GM23248 (cell line): ENCODE measurements at places on chromosomes 4 and X. TPM values are rescaled to one million over a fixed set of nuclear protein-coding genes. Genes with fewer than 3 reads are reported as not detected.

- DNase-seq: no peak
Observed at GRCh38 chr4:80143307-80143679, 54.0 kb upstream of the PRDM8 start.

- DNase-seq: no peak
Observed at GRCh38 chrX:136687457-136687856, 39.5 kb downstream of the CD40LG start.

GRCh38 chr4:80035336-80035735 lies 37.7 kb downstream of the ANTXR2 start:
- DNase-seq: no peak

DNA sequence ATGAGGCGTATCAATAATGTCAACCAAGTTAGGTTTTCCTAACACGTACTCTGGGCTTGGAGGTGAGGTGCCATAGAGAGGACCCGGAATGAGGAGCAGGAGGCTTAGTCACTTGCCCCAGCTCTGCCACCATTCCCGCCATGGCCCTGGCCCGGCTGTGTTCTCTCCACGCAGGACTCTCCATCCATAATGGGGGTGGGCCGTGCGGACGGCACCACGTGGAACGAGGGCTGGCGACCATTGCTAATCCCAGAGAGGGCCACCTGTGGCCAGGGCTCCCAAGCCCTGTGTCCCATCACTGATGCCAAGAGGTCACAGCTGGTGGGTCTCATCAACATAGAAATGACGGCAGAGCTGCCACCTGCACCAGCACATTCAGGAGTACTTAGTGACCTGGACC lies 76.4 kb downstream of the JAKMIP1 start:
- DNase-seq: no peak

- DNase-seq: no peak
Observed at GRCh38 chr4:13543032-13543838, 1.1 kb downstream of the NKX3-2 start.

DNA sequence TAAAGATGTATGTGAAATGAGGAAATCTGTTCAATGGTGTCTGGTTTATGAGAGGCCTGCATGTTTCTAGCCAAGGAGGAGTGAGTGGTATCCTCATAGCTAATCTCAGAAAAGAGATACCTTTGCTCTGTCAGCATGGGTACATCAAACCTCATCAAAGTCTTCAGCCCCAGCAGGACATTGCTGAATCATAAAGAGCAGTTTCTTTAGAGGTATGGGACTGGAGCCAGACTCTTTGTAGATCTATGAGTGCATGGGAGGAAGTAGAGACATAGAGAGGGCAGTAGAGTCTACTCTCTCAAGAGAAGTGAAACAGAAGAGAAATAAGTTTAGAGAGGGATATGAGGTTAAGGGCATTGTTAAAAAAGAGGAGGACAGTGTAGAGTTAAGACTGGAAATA lies 1950.9 kb downstream of the ARAP2 start:
- DNase-seq: no peak

GRCh38 chr4:80266902-80267380 lies 477 bp downstream of the FGF5 start:
- peak; percentile 79 for DNase-seq

- peak; percentile 2 for DNase-seq
Observed at GRCh38 chrX:145213504-145213903, 33.8 kb upstream of the SPANXN1 start.

GRCh38 chr4:185852961-185853360 lies 41.0 kb upstream of the SORBS2 start:
- no peak for DNase-seq

DNA sequence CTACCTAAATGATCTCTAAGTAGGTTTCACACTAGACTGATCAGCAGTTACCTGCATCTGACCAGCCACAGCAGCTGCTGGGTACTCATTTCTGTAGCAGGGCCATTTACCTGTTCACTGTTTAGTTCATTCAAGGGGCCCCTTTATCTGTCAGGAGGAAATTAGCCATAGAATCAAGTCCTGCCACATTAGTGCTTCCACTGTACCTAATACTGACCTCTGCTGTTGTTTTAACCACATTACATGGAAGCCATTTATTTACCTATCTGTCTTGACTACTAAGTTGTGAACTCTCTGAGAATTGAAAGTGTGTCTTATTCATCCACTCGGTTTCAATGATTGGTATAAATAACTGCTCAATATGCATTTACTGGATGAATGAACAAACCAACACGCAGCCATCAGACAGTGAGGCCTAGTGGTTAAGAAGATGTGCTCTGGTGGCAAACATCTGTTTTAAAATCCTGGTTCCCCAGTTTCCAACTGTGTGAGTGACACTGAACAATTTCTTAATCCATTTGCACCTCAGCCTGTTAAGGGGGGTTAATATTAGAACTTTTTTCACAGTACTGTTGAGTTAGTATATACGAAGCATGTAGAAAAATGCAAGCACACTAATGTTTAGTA lies 30.0 kb upstream of the ANXA5 start:
- peak; percentile 76 for DNase-seq

- DNase-seq: no peak
Observed at GRCh38 chrX:63526863-63527262, 175.7 kb upstream of the SPIN4 start.

The SPACA5 gene
- not detected in 2 replicates for total RNA-seq

The PNMA3 gene
- total RNA-seq: not detected in 2 replicates

The IL21 gene
- not detected in 2 replicates for total RNA-seq
